Stimulated activated CD8-positive, alpha-beta memory T cell treated with anti-CD3 and anti-CD28 coated beads, Interleukin-4, amount 100 ng/mL, for 48 hours (primary cell): ENCODE measurements at places on chromosomes 2 and 18.

DNA sequence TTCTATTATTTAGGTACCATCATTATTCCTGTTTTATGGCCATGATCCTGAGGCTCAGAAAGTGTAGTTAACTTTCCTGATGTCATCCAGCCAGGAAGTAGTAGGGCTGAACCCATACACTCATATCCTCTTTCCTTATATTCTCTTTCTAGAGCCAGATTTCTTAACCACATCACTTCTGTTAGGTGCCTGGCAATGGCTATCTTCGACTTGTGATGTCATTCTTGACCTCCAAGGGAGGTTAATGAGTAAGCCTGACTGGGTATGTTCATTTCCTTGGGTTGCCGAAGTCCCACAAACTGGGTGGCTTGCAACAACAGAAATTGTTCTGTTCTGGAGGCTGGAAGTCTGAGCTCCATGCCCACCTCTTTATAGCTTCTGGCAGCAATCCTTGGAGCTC, 43.4 kb downstream of the ITGB6 start:
- DNase-seq, result no peak

DNA sequence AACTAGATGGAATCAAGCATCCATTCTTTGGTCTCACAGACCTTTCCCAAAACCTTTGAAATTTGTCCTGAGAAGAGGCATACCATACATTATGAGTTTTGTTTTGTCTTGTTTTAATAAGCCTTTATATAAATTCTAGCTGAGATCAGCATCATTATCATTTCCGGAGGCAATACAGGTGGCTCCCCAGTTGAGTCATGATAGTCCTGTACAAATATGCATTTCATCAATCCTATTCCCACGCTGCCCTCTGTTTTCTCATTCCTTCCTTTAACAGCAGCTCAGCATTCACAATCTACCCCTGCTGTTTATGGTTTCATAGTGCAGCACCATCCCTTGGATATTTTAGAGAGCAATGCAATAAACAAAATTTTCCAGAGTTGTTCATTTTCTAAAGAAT, 216.7 kb downstream of the TXNL1 start:
- DNase-seq, result no peak

GRCh38 chr2:175880-176820, 87.7 kb downstream of the SH3YL1 start:
- peak; percentile 51 for DNase-seq

DNA sequence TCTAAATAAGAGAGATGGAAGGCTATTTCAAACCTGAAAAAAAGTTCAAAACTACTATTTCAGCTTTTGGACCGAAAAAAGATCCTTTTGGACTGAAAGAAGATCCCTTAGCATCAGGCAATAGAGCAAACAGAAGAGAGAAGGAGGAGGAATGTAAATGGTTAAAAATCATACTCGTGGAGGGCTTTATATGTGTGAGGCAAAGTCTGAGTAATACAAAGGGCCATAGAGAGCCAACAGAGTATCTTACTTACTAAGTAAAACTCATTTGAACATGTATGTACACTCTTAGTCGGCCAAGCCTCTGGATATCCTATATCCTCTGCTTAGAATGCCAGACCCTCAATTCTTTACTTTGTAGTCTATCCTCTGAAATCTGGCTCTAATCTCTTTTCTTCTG, 55.7 kb downstream of the ITSN2 start:
- DNase-seq, result no peak

- no peak for DNase-seq
These were observed 464.7 kb downstream of the TXNL1 start for GRCh38 chr18:56173542-56174220.

DNA sequence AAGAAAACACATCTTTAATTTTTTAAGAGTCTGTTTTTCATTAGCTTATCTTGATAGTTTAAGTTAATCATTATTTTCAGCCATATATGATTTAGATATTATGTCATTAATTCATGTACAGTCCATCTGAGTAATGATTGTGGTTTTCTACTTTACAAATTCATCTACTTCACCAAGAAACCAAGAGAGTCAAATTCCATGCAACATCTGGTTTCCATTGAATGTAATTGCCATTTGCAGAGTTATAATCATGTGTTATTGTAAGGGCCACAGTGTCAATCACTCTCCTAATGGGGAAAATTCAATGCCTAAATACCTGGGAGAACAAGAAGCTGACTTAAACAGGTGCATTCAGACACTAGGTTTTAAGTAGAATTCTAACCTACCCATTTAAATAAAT, 217.2 kb upstream of the OSR1 start:
- no peak for DNase-seq

DNA sequence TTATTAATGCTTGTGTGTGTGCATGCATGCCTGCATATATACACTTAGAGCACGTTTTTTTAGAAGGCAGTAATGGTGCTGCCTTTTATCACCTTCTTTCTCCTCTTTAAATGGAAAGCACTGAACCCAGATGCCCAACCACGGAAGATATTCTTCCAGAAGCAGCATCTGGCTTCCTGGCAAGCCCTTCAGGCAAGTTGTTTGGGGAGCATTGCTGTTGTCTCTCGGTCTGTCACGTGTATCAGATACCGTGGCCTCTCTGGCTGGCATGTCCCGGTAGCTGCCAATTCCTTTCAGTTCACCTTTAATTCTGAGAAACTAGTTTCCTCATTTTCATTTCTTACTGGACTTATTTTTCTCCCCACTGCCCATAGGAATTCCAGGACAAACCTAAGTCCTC, 587.8 kb downstream of the ARHGAP15 start:
- DNase-seq, result no peak

GRCh38 chr2:200863782-200864175, 679 bp downstream of the CLK1 start:
- DNase-seq, result no peak

DNA sequence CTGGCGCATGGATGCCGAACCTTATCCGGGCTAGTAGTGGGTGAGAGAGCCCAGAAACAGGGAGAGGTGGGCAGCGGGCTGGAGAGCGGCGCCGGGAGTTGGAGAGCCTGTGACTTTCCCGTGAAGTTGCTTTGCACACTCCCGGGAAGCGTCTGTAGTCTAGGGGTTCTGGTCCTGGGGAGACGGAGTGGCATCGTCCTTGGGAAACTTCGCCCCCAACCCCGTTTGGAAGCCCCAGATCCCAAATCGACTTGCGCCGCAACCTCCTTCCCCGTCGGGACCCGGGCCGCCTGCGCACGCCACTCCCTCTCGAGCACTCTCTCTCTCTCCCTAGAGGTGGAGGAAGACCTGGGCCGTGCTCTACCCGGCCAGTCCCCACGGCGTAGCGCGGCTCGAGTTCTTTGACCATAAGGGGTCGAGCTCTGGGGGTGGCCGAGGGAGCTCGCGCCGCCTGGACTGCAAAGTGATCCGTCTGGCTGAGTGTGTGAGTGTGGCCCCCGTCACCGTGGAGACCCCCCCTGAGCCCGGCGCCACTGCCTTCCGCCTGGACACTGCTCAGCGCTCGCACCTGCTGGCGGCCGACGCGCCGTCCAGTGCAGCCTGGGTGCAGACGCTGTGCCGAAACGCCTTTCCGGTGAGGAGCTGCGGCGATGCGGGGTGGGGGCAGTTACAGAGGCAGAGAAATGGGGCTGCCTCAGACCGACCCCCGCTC, 456 bp downstream of the DOK1 start:
- peak; percentile 66 for DNase-seq

GRCh38 chr18:13362607-13363006, 144.0 kb downstream of the LDLRAD4 start:
- no peak for DNase-seq

DNA sequence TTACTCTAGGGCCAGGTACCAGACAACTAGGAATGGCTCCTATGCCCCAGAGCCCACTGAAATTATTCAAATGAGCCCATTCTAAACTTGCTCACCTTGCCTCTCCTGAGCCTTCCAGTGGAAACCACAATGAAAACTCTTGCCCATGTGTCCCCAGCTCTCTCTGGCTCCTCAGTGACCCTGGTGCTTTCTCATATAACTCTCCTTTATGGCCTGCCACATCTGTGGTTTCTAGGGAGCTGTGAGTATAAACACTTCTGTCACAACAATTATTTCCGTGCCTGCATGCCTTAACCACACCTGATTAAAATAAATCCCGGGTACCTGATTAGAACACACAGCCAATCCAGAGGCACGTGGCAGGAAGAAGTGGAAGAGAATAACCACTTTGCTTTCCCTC, 333.0 kb upstream of the SPRED2 start:
- DNase-seq, result no peak
